NCI-H748 treated with DMSO at 0.1 percent for 48 hours (cell line): ENCODE measurements at places on chromosomes 4 and X.

GRCh38 chrX:85851418-85851817, 195.9 kb downstream of the CHM start:
- no peak for DNase-seq

GRCh38 chr4:22241415-22241814, 274.5 kb downstream of the ADGRA3 start:
- no peak for DNase-seq

DNA sequence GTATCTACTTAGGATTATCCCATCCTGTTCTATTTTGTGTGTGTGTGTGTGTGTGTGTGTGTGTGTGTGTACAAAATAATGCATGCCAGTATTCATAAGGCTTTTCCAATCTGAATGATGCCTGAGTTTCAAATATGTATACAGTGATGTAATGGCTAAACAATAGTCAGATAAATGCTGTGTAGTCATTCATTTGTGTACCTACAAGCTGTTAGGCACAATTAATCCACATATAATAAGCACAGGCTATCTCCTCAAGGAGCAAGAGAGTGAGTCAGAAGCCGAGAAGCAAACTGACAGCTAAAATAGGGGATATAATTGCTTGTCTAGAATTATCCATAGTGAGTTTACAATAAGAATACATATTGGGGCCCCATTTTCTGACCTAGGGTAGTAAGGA, 15.7 kb downstream of the DMD start:
- DNase-seq = no peak

GRCh38 chr4:3202836-3203820, 45.8 kb upstream of the MSANTD1 start:
- no peak for DNase-seq

GRCh38 chr4:10461091-10461849, 4.0 kb upstream of the ZNF518B start:
- no peak for DNase-seq

- peak; percentile 48 for DNase-seq
Measured at GRCh38 chr4:38605753-38606586, 58.0 kb upstream of the KLF3 start.

DNA sequence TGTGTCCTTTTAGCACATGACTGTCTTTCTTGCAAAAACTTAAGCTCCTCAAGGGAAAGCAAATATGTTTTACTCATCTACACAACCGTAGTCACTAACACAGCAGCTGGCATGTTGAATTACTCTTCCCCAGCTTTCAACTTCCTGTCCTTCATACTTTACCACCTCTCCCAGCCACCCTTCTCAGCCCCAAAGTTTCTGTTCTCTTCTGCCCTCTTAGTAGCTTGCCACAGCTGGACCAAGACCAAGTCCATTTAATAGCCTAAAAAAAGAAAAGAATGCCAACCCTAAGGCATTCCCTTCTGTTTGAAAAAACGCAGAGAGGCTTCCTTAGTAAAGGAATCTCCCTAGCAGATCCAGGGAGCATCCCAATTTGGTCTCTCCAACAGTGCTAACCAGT, 36.8 kb downstream of the SRPX2 start:
- DNase-seq = no peak

DNA sequence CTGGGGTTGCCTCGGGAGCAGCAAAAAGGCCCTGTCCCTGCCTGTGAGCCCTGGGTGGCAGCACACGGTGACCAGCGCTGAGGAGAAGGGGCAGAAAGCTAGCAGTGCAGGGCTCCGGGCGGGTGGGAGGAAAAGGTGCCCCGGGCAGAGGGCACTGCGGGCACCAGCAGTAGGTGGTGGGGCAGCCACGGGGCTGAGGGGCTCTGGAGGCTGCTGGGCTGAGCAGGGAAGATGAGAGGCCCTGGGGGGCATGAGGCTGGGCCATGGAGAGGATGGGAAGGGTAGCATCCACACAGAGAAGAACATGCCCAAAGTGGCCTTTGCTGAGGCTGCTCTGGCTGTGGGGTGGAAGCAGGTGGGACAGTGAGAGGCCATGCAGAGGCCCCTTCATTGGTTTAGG, 67.5 kb upstream of the NKX1-1 start:
- no peak for DNase-seq

DNA sequence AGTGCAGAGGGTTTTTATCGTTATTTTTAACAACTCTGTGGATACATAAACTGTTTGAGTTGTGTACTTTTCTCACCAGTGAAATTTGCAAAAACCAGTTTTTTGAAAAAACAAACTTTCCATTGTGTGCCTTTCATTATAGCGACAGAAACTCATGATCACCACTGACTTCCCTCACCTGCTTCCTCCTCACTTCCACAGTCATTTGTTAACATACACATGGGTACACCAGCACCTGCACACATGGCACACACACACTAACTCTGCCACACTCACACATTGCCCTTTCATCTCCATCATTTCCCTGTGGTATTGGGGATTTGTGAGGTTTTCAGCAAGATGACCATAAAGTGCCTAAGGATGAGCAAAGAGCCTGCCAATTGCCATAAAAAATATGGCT, 20.6 kb downstream of the CLDN22 start:
- no peak for DNase-seq

DNA sequence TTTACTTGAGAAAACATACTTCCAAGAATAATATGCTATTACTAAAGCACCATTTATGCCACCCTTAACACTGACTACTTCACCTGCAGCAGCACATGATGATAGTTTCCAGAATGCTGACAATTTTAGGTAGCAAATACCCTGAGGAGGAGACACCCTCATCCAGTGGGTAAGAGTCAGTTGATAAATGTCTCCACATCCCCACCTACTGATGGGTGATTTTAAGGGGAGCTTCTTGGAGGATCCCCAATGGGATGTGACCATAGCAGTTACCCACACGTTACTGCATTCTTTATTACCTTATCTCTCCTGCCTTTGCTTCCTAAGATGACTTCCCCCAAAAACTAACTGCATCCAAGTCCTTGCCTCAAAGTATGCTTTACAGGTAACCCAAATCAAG, 131.2 kb upstream of the SMARCAD1 start:
- DNase-seq = no peak

- DNase-seq = no peak
Measured at GRCh38 chr4:149549911-149550310, 265.7 kb downstream of the IQCM start.

DNA sequence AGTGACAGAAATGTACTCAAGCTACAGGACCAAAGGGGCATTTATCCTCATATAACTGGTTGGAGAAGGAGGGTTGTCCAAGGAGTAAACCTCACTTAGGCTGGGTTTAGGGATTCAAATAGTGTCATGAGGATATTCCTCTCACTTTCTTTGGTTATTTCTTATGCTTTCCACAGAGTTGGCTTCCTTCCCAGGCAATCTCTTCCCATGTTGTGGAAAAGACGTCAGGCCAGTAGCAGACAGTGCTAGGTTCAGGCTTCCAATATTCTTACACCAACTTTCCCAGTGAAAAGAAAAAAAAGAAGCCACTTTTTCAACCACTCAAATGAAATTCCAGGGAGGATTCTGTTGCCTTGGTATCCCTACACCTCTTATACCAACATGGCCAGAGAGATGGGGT, 653.0 kb downstream of the C4orf33 start:
- DNase-seq = no peak

DNA sequence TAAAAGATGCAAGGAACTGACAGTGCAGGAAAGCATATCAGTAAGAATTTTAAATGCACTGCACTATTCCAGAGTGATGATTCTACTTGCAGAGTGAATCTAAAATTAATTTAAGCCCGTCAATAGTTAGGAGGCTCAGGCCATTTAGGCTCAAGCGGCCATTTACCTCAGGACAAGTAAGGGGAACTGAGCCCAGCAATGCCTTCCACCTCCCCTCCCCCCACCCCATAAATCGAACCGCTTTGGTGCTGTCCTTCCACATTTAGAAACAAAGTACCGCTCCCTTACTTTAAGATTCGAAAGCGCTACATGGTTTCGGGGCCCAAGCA, 665 bp downstream of the RBM41 start:
- DNase-seq = no peak

- DNase-seq = no peak
Measured at GRCh38 chrX:2928191-2928582, 952 bp downstream of the ARSD start.

GRCh38 chrX:26414534-26414933, 198.6 kb downstream of the MAGEB5 start:
- peak; percentile 41 for DNase-seq

DNA sequence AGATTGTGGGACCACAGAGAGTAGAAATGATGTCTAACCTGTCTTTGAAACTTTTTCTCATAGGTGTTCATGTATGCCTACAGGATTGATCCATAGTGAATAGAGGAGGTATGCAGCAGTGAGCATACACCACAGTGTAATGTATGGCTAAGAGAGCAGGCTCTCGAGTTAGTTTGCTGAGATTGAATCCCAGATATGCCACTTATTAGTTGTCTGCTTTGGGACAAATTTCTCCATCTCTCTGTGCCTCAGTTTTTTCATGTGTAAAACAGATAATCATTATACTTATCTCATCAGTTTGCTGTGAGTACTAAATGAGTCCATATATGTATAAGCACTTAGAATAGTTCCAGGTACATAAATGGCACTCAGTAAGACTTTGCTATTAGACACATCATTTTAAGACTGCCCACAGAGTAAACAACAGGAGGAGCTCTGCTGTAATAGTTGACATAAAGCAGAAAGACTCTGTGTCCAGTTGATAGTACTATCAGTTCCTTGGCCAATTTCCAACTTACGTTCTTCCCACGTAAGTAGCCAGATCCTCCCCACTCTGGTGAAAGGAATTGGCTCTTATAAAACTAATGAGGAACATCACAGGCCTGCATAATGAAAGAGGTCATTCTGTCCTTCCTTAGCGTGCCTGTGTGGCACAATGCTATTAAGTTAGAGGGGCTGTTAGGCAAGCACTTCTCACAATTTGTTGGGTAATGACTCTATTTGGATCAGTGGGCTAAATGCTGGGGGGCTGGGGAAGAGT, 20.7 kb upstream of the RNF150 start:
- no peak for DNase-seq

GRCh38 chr4:152996111-152996571, 60.0 kb downstream of the FHDC1 start:
- DNase-seq = no peak

DNA sequence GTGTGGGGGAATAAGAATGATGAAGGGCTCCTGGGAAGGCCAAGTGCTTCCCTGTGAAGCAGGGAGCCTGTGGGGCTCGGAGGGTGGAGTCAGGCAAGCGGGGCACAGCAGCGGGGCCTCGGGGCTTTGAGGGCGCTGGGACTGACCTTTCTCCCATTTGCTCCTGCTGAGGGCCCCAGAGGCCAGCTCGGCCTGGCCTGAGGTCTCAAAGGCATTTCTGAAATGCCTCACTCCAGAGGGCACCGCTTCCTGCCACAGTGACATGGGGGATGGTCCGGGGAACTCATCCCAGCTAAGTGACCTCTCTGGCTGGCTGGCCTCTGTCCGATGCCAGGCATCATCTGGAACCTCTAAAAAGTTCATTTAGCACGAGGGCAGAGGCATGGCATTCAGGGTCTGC, 98.8 kb upstream of the STX18 start:
- DNase-seq = no peak

DNA sequence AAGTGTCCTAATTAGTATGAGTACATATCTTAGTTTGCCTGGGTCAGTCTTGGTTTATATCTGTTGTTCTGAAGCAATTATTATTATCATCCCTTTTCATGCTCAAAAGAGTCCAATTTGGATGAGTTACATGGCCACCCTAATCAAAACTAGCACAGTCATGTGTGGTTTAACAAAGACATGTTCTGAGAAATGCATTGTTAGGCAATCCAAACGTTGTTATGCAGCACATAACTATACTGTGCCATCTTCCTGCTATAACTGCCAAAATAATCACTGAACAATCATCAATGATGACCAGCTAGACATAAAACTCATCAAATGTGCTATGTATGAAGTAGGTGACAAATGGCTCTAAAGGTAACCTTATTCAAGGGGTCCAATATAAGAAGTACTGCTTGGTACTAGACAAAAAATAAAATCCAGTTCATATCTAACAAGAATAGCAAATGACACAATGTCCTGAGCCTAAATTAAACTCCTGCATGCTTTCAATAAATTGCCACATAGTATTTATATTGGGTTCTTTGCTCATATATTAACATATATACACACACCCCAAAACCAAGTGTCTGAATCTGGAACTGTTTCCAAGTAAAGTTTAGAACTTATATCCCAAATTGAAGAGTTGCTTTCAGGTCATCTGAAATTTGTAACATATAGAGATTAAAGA, 41.9 kb downstream of the CNOT6L start:
- DNase-seq = no peak
